ENCODE measurements at places on chromosomes 11 and 22.

DNA sequence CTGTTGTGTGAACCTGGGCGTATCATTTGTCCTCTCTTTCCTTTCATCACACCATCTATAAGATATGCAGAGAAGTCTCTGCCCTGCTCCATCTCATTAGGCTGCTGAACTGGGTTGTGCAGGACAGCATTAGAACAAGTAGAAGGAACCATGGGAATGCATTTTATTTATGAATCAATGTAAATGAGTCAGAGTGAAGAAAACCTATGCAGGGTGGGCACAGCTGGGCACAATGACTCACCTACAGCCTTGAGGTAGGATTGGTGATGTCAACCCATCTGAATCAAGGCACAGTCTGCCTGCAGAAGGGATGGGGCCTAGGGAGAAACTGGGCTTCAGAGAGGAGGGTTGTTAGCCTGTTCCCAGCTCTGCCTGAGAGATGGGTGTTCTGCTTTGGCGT is 123.4 kb downstream of the CSNK2A3 start:
- no peak for DNase-seq

GRCh38 chr11:34176751-34177209 is 71.4 kb downstream of the NAT10 start:
- DNase-seq: no peak

DNA sequence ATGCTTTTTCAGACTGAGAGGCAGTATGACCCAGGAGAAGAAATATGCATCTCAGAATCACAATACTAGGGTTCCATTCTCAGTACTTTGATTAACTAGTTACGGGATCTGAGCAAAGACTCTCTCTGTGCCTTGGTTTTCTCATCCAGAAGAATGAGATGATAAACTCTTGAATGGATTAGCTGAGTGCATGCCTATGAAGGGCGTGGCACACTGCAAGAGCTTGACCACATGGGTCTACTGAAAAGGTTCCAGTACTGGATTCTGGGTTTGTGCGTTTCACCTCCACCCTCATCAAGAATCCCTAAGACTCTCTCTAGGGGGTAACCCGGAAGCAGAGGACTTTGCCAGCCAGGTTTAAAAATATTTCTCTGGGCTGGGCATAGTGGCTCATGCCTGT is 25.6 kb downstream of the PGA5 start:
- DNase-seq: no peak

GRCh38 chr11:71774603-71775222 is 58.3 kb upstream of the DEFB108B start:
- DNase-seq: no peak

GRCh38 chr22:39773976-39774539 is 119.5 kb downstream of the ENTHD1 start:
- no peak for DNase-seq

All from stimulated activated CD8-positive, alpha-beta memory T cell treated with anti-CD3 and anti-CD28 coated beads, Interleukin-12 subunit alpha, Interleukin-12 subunit beta, amount 100 ng/mL, for 1 hour (primary cell).